ENCODE measurements at places on chromosomes 16 and 17.

DNA sequence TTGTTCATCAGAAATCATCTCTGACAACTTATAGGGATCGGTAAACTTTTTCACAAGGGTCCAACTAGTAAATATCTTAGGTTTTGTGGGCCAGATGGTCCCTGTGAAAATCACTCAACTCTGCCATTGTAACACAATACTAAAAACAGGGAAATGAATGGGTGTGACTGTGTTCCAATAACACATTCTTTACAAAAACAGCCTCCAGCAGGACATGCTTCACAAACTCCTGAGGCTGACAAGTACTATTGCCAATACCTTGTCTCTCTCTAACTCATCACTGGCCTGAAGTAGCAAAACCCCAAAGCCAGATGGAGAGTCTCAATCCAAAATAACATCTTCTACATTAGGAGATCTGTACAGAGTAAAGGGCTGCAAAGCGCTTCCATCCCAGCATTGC lies 312.3 kb downstream of the TOX3 start:
- no peak for DNase-seq

DNA sequence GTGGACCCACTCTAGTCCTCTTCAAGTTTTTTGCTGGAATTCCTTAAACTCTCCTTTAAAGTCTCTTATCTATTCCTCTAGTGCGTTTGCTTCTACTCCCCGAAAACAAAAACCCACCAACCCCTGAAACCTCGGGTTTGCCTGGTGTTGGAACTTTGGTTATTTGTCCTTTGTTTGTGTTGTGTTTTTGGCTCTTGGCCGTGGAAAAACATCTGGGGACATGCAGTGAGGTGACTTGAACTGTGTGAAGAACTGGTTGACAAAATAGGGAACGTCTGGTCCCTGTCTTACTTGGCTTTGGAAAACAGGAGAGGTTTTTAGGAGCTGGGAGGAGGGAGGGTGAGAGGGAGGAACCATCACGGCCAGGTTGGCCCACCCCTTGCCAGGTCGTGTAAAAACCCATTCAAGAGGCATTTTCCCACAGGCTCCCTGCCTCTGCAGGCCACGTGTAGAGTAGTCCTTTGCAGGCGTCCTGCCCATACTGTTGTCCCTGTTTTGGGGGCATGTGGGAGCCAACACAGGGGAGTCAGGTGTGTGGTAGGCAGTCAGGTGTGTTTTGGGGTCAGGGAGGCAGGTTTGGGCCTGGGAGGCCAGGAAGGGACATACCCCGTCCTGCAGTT lies 169.3 kb downstream of the RAB11FIP4 start:
- DNase-seq: no peak

DNA sequence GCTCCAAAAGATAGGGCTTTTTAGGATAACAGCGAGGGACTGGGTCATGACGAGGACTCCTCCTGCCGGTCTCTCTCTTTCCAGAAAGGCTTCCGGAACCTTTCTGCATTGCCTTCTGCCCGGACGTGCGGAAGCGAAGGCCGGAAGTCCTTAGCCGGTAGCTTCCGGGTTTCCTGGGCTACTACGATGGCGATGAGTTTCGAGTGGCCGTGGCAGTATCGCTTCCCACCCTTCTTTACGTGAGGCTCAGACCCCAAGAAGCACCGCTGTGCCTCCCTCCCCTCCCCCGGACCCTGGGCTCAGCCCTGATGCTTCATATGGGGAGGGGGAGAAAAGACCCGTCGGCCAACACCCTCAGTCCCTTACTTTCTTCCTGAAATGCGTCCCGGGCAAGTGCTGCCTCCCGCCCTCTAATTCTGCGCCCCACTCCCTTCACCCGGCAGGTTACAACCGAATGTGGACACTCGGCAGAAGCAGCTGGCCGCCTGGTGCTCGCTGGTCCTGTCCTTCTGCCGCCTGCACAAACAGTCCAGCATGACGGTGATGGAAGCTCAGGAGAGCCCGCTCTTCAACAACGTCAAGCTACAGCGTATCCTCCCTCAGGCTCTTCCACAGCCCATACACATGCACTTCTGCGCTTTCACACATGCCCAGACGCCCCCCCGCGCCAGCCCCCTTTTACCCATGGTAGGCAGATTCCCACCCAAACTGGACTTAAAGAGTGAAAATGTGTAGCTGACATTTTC lies at the start of gene VPS25:
VPS25 (plus strand) TSS at position 160 of the 746 bp plus-strand sequence; CDS start at position 187, 27 bp downstream.
- peak; percentile 43 for DNase-seq

DNA sequence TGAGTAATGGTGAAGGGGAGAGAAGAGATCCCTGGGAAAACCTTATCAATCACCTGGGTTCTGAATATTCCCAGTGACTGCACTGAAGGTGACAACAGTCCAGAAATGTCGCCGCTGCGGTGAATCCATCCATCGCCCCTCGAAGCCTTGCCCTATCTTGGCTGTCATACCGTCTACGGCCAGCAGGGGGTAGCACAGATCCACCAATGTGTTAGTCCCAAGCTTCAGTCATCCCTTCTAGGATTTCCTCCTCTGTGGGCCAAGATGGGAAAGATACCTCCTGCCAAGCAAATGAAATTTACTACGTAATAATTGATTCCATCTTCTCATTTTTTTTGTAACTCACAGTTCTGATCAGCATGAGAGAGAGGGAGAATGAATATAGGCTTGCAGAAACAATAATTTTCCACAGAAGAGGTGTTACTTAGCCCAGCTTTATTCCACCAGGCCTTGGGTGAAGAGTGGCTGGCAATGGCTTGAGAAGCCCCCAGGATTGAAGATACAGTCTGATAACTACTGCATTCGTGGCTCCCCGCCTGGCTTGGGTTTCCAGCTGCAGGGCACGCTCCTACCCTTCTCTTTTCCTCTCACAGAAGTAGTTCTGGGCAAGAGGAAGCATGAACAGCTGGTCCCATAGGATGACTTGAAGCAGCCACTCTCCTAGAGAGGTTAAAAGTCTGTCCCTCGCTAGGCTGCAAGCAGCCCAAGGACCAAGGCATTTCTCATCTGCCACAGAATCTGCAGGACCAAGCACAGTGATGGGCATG lies 2.6 kb upstream of the FMNL1 start:
- no peak for DNase-seq

DNA sequence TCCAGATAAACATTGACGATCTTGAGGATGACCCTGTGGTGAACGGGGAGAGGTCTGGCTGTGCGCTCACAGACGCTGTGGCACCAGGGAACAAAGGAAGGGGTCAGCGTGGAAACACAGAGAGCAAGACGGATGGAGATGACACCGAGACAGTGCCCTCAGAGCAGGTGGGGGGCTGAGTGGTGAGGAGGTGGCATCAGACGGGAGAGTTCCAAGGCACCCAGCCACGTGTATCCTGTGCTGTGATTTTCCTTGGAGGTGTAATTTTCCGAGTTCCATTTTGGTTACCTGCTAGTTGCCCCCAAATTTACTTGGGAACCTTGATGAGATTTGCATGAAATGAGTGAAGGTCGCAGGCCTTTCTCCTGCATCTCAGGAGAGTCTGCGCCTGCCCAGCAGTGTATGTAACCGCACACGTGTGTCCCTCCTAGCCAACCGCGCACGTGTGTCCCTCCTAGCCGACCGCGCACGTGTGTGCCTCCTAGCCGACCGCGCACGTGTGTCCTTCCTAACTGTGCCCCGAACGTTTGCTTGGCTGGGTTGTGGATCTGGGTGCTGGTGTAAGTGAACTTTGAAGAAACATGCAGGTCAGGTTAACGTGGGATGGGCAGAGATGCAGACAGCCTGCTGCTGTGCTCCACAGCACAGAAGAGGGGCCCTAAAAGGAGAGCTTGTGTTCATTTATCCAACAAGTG lies 10.1 kb downstream of the TCF25 start:
- no peak for DNase-seq

GRCh38 chr17:69810326-69810965 lies 264.6 kb upstream of the KCNJ16 start:
- DNase-seq: peak; percentile 89

GRCh38 chr16:26118575-26118974 lies 426.8 kb downstream of the HS3ST4 start:
- no peak for DNase-seq

DNA sequence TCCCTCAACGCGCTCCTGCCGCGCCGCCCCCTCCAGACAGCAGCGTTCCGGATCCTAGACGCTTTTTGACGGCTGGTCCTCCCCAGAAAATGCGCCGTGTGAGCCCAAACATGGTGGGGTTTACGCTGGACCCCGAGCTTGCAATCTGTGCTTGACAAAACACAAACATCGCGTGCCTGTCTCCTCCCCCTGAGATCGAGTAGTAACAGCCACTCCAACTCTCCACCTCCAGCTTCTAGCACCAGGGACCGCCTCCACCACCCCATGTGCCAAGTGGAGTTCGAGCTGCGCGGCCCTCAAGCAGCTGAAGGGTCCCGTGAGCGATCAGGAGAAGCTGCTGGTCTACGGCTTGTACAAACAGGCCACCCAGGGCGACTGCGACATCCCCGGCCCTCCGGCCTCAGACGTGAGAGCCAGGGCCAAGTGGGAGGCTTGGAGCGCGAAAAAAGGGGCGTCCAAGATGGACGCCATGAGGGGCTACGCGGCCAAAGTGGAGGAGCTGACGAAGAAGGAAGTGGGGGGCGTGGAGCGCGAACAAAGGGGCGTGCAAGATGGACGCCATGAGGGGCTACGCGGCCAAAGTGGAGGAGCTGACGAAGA lies 656 bp upstream of the GEMIN4 start:
- no peak for DNase-seq
